HT-29 (cell line): ENCODE measurements at places on chromosomes 6 and 20. TPM values are rescaled to one million over a fixed set of nuclear protein-coding genes. Genes with fewer than 3 reads are reported as not detected.

DNA sequence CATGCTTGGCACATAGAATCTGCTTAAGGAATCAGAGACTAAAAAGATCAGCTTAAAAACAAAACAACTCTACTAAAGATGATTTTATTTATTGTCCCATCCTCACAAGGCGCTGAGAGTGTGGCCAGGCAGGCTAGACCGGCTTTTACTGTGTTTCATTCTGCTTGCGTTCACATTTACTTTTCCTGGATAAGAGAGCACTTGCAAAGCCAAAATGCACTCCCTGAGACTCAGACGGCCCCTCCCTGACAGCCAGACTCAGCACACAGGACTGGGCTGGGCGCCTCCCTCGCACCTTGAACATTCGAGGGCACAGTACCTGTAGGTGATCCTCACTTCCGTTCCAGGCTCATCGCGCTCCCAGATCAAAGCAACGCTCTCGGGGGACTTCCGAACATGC lies 10.2 kb downstream of the ACSS1 start:
- no peak for DNase-seq

MYLK4 gene
- 0.03 and 0.08 TPM in 2 replicates for total RNA-seq

- DNase-seq: no peak
Measured at GRCh38 chr6:15593798-15594197, 69.0 kb downstream of the DTNBP1 start.

- DNase-seq: no peak
Measured at GRCh38 chr6:141634269-141634668, 498.5 kb upstream of the GJE1 start.

GRCh38 chr6:30075790-30076732 lies 492 bp upstream of the RNF39 start:
- DNase-seq: peak; percentile 80

GRCh38 chr20:32707691-32708581 lies 34.2 kb upstream of the C20orf203 start:
- no peak for DNase-seq

DNA sequence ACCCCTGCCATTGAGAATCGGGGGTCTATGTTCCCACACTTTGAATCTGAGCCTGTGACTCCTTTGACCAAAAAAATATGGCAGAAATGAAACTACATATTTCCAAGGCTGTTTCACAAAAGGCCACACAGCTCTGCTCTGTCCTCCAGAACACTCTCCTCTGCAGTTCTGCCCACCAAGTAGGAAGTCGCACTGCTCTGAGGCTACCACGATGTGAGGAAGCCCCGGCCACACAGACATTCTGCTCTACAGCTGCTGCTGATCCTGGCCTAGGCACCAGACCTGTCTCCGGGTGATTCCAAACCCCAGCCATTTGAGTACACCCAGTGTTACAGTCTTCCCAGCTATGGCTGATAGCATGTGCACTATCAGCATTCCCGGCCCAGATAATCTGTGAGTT lies 85.1 kb downstream of the LYRM4 start:
- DNase-seq: no peak

- no peak for DNase-seq
Measured at GRCh38 chr6:14701946-14702345, 543.9 kb upstream of the JARID2 start.

GRCh38 chr6:108944707-108945680 lies 96.8 kb downstream of the ARMC2 start:
- DNase-seq: no peak

- no peak for DNase-seq
Measured at GRCh38 chr6:837380-837779, 144.4 kb upstream of the EXOC2 start.

GRCh38 chr20:6714279-6714711 lies 53.2 kb upstream of the BMP2 start:
- peak; percentile 55 for DNase-seq

DNA sequence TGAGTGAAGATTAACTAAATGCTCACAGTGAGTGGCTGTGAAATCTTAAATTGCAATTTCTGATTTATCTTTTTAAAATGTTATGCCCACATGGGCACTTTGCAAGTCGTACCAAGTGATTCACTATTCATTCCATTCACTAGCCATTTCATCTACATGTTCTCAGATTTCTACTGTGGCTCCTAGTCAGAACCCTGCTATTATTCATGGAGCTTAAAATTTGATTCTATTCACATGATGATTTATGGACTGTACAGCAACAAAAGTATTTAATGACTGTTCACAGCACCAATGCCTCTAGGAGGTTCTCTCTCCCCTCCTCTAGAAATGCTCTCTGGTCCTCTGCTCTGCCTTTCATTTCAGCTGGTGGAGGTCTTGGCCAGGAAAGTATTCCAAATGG lies 133.5 kb upstream of the MAP3K7 start:
- DNase-seq: no peak

DNA sequence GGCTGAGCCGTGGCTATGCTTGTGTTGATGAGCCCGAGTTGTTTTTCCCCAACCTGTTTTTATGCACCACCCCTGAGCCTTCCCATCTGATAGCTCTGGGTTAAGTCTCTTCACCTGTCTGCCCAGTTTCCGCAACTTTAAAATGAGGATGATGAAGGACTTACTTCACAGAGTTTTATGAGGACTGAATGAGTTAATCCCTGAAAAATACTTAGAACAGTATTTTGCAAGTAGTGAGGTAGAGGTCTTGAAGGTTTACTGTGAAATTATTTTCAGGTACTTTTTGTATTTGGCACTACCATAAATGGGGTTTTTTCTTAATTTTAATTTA lies 3.2 kb downstream of the MTG2 start:
- DNase-seq: no peak

DNA sequence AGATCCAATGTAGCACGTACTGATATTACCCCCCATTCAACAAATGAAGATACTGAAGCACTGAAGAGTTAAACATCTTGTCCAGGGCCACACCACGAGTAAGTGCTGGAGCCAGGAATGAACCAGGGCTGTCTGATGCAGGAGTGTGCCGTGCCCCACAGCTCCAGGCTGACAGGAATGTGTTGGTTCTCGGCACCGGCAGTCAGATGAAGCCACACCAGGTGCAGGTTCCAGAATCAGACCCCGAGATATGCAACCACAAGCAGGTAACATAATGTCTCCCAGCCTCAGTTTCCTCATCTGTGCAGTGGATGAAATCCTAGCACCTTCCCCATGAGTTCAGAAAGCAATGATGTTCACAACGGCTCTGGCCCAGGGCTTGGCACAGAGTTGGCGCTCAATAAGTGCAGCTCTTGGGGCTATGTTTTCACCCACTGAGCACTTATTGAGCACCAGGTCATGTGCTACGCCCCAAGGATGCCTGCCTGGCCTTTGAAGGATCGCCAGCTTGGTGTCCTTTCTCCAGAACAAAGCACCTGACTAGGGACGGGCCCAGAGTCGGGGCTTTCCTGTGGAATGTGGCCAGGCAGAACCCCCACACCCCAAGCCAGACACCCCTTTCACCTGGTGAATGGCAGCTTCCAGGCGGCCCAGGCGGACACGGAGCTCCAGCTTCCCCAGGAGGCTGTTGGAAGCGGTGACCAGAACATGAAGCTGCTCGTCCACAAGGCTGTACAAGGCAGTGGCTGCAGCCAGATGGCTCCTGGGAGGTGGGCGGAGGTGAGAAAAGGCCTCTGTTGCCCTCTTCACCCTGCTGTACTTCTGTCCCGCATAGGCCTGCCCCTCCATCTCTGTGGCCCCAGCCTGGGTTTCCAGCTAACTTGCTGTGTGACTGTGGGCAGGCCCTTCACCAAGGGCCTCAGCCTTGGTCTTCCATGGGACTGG lies 41.3 kb downstream of the KIAA1755 start:
- no peak for DNase-seq

FKBP1C gene
- total RNA-seq: 0.08 and 0.13 TPM in 2 replicates

GRCh38 chr6:169849396-169849795 lies 98.0 kb downstream of the ERMARD start:
- no peak for DNase-seq

- no peak for DNase-seq
Measured at GRCh38 chr20:8232332-8232731, 100.3 kb downstream of the PLCB1 start.

- no peak for DNase-seq
Measured at GRCh38 chr6:170294298-170294730, 3.4 kb upstream of the DLL1 start.

- DNase-seq: no peak
Measured at GRCh38 chr6:156827382-156827781, 50.2 kb downstream of the ARID1B start.

DNA sequence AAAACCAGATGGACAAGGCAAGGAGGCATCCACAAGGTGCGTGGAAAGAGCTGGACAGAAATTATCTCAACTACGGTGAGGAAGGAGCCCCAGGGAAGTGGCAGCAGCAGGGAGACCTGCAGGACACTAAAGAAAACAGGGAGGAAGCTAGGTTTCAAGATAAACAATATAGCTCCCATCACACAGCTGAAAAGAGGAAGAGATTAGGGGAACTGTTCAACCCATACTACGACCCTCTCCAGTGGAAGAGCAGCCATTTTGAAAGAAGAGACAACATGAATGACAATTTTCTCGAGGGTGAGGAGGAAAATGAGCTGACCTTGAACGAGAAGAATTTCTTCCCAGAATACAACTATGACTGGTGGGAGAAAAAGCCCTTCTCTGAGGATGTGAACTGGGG lies 26.8 kb downstream of the TRMT6 start:
- no peak for DNase-seq

UNC93A gene
- 3.1 and 4.0 TPM in 2 replicates for total RNA-seq

LY6G6C gene
- total RNA-seq: not detected in 2 replicates

GRCh38 chr20:15658295-15658694 lies 915.0 kb downstream of the KIF16B start:
- DNase-seq: no peak

ECT2L gene
- total RNA-seq: not detected in 2 replicates

PLG gene
- not detected in 2 replicates for total RNA-seq

GRCh38 chr6:19866985-19867627 lies 29.9 kb downstream of the ID4 start:
- DNase-seq: peak; percentile 85

AIF1 gene
- total RNA-seq: not detected in 2 replicates

CRNKL1 gene
- 8.1 and 9.1 TPM in 2 replicates for total RNA-seq

- no peak for DNase-seq
Measured at GRCh38 chr6:79467716-79468115, 69.5 kb downstream of the LCA5 start.

DNA sequence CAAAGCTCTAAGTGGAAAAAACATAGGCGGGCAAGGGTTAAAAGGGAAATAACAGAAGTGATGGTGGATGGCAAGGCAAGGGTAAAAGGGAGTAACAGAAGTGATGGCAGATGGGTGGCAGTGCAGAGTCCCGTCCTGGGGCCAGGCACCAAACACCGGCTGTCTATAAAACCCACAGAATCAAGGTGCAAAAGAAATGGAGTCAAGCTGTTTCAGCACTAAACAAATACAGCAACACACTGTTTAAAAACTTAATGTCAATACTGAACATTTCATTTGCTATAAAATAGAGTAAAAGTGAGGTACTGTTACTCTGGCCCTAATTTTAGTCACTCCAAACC lies 87.6 kb downstream of the MAN1A1 start:
- DNase-seq: no peak

DNA sequence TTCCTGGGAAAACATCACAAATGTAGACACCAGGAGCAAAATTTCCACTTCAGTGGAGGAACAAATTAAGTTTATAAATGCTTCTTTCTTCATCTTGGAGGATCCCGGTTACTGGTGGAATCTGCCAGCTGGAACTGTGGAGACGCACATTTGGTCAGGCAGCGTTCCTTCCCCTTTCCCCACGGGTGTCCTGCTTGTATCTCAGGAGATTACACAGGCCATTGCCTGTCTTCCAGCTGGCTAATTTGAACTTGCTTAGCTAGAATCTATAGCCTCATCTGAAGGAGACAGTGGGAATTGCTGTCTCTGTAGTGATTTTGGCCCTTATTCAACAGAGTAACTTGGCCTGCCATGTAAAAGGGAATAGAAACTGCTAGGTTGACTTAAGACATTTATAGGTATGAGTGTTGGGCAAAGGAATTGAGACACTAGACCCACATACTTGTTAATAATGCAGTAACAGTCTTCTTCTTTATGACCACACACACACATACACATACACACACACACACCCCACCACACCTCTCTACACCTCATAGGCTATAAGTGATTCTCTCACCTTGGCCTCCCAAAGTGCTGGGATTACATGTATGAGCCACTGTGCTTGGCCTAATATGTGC lies 34.4 kb downstream of the TSBP1 start:
- DNase-seq: no peak

DNA sequence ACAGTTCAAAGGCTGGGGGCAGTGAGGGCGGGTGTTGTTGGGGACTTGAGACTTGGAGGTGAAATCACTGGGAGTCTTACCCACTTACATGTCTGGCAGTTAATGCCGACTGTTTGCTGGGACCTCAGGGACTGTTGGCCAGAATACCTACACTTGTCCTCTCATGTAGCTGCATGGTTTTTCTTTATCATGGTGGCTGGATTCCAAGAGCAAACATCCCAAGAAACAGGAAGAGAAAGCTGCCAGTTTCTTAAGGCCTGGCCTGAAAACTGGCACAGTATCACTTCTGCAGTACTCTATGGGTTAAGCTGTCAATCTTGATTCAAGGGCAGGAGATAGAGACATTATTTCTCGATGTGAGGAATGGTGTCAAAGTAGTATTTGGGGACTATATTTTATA lies 19.8 kb upstream of the C6orf62 start:
- no peak for DNase-seq

BANF2 gene
- total RNA-seq: not detected in 2 replicates

CPXM1 gene
- total RNA-seq: not detected in 2 replicates

GRCh38 chr6:31901415-31901952 lies 402 bp downstream of the ZBTB12 start:
- peak; percentile 53 for DNase-seq

GRCh38 chr6:138545621-138545980 lies 46.3 kb upstream of the NHSL1 start:
- no peak for DNase-seq

DNA sequence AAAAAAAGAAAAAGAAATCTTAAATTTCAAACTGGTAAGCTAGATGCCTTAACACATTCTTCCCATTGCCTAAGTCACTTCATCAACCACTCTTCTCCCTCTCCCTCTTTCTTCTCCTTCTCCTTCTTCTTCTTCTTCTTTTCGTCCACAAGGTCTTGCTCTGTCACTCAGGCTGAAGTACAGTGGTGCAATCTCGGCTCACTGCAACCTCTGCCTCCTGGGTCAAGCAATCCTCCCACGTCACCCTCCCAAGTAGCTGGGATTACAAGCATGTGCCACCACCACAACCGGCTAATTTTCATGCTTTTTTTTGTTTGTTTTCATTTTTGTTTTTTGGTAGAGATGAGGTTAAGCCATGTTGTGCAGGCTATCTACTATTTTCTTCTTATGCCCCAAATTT lies 60.2 kb downstream of the GPR63 start:
- DNase-seq: no peak
